HS-5 (cell line): ENCODE measurements at places on chromosomes 5 and 9.

DNA sequence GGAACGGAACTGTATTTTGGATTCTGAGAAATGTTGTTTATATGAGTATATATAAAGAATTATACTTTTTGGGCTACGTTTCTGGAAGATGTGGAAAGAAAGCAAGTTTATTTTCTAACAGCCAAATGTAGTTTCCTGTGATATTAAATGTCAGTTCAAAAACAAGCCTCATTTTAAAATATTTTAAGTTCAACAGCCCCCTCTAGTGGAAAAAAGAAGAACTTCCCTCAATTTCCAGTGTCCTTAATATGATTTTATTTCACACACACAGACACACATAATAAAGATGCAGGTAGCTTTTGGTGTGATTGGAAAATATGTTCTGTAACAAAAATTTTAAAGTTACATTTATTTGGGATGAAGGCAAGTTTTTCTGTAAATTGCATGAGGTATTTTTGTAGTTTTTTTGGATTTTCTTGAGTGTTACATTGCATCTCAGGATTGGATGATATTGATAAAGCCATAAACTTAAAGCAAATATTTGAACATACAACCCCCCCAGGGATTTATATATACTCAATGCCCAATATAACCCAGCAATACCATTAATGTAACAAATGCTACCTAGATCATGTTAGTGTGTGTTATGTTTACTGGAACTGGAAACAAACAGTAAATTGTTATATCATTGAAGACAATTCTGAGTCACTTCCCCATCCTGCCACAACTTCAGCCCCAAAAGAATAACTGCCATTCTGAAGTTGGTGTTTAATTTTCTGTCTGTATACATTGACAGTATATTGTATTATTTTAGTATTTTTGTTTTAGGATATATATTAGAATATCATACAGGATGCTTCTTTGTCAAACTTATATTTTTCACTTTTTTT is 54.0 kb downstream of the CCDC171 start:
- peak; percentile 32 for DNase-seq

- DNase-seq: no peak
Measured at GRCh38 chr9:5999443-6000101, 15.9 kb downstream of the RANBP6 start.

GRCh38 chr5:176848651-176849050 is 38.3 kb downstream of the UNC5A start:
- DNase-seq: no peak

DNA sequence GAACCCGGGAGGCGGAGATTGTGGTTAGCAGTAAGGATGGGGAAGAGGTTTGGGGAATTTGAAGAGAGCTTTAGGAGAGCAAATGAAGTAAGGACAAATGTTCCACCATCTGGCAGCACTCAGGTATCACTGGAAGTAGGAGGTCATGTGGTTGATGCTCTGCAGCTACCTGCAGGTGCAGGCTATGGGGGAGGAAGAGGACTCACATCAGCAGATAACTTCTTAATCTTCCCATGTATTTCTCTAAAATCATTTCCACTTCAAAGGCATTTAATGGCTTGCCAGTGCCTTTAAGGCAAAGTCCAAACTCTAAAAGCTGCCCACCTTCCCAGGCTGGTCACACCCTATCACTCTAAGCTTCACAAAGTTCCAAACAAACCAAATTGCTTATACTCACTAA is 8.1 kb upstream of the HAVCR1 start:
- no peak for DNase-seq

DNA sequence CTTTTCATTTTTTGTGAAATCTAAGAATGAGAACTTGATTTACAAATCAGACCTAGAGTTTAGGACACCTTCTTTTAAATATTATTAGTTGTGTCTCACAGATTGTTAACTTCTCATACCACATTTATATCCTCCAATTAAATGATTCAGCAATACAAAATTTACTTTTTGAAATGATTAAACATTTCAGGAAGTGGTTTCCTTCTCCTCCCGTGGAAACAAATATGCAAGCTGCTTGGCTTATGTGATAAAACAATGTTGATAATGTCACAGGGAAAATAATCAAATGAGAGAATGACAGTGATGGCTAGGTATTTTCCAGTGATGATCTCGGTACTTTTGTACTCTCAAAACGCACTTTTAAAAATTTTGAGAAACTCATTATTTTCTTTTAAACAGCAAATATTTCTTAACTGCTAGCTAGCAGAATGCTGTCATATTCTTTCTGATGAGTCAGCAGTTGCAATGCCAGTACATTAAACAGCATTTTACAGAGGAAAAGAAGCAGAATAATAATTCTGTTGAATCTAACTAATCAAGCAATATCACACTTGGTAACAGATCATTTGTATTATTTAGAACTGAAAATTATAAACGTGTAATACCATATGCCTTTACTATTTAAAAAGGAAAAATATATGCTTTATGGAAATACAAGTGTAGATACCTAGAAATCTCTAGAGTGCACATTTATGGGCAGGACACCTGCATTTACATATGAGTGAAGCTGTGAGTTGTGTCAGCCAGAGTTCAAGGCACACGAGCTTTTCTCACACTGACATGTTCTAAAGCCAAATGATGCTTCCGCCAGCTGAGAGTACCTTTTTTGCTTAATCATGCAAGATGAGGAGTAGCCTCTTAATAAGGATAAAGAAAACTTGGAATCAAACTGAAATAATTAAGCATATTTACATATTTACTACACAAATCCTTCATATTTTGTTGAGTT is 53.6 kb upstream of the CDH18 start:
- peak; percentile 37 for DNase-seq

GRCh38 chr5:149207831-149208230 is 63.8 kb upstream of the AFAP1L1 start:
- no peak for DNase-seq

DNA sequence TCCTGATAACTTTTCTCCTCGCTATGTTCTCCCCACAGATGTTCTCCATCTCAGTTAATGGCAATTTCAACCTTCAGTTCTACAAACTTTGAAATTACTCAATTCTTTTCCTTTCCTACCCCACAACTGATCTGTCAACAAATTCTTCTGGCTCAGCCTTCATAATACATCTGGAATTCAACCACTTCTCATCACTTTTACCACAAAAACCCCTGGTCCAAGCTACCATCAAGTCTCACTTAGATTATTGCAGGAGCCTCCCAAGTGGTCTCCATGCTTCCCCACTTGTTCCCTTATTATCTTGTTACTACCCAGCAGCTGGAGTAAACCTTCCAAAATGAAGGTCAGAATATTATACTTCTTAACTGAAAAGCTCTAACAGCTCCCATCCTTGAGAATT is 110.1 kb downstream of the FBN2 start:
- no peak for DNase-seq

DNA sequence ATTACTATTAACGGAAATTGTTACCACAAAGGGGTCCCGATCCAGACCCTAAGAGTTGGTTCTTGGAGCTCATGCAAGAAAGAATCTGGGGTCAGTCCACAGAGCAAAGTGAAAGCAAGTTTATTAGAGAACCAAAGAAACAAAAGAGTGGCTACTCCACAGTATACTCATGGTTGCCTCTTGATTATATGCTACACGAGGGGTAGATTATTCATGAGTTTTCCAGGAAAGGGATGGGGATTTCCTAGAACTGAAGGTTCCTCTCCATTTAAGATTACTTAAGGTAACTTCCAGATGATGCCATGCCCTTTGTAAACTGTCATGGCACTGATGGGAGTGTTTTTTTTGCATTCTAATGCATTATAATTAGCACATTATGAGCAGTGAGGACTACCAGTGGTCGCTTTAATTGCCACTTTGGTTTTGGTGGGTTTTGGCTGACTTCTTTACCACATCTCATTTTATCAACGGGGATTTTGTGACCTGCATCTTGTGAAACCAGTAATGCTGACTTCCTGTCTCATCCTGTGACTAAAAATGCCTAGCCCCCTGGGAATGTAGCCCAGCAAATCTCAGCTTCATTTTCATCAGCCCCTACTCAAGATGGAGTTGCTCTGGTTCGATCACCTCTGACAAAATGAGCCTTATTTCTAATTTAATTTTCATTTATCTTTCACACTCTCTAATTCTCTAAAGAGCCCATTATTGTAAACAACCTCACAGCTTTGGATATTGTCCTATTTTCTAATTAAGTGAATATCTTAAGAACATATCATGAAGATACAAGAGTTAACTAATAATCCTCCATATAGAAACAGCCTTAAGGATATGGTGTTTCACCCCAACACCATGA is 336.3 kb downstream of the RASEF start:
- no peak for DNase-seq

GRCh38 chr5:9174446-9174845 is 371.4 kb downstream of the SEMA5A start:
- no peak for DNase-seq

DNA sequence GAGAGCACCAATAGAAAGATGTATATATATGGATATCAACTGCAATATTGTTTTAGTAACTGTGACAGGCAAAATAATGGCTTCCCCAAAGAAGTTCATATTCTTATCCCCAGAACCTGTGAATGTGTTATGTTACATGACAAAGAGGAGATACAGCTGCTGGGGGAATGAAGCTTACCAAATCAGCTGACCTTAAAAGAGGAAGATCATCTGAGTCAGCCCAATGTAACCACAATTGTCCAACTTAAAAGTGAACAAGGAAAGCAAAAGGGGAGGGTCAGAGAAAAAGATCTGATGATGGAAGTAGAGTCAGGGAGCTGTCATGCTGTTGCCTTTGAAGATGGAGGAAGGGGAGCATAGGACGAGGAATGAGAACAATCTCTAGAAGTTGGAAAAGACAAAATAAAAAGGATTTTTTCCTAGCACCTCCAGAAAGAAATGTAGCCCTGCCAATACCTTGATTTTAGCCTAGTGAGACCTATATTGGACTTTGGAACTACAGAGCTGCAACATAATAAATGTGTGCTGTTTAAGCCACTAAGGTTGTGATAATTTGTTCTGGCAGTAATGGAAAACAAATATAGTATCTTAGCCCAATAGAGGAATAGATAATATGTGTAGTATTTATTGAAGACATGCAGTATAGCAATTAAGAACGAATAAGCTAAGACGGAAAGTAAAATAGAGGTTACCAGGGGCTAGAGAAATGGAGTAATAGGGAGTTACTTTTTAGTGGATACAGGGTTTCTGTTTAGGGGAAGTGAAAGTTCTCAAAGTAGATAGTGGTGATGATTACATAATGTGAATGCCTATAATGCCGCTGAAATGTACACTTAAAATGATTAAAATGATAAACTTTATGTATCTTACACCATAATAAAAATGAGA is 115.9 kb downstream of the PIK3R1 start:
- DNase-seq: no peak

GRCh38 chr9:131677444-131678180 is 62.3 kb downstream of the RAPGEF1 start:
- DNase-seq: peak; percentile 45

GRCh38 chr5:119105971-119106370 is 35.1 kb downstream of the DMXL1 start:
- DNase-seq: no peak

DNA sequence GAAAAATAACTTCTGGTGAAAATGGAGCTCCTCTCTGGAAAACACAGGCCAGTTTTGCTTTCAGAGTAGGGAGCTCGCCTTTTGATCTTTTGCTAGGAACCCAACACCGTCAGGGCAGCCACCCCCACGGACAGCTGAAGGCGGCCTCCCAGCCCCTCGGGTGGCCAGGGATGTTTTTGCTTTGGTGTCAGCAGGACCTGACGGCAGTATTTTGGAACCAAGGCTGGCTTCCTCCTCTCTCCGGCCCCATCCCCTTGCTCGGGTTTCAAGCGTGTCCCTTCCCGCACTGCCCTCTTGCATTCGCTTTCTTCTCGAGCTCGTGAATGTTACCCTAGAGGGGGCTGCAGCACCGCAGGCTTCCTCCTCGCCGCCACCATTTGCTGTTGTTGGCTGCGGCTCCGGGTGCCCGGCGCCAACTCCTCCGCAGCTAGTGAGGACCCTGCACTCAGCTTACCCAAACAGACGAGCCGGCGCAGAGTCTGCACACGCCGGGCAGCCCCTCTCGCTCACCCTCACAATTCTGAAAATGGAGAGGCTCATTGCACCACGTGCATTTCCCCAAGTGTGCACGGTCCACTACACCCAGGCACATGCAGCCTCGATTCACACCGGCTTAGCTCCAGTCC is 35.5 kb upstream of the ADAMTSL1 start:
- DNase-seq: no peak

GRCh38 chr5:142852416-142853198 is 82.4 kb downstream of the ARHGAP26 start:
- DNase-seq: no peak

DNA sequence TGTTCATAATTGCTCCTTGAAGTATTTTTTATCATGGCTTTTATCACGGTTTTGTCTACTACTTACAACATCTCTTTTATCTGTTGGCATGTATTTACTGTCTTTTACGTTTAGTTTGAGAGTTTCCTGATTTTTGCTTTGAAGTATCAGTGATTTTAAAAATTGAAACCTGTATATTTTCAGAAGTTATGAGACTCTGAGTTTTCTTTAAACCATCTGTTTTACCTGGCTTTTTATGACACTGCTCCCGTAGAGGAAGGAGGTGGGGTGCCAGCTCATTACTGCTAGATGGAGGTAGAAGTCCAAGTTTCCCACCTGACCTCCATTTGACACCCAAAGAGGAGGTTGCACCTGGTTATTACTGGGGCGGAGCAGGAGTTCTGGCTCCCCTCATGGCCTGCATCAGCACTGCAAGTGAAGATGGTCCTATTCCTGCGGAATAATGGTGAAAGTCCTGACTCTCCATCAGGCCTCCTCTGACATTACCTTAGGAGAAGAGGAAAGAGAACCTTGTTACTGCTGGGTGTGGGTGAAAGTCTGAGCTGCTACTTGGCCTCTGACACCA is 10.0 kb upstream of the ZNF131 start:
- no peak for DNase-seq

DNA sequence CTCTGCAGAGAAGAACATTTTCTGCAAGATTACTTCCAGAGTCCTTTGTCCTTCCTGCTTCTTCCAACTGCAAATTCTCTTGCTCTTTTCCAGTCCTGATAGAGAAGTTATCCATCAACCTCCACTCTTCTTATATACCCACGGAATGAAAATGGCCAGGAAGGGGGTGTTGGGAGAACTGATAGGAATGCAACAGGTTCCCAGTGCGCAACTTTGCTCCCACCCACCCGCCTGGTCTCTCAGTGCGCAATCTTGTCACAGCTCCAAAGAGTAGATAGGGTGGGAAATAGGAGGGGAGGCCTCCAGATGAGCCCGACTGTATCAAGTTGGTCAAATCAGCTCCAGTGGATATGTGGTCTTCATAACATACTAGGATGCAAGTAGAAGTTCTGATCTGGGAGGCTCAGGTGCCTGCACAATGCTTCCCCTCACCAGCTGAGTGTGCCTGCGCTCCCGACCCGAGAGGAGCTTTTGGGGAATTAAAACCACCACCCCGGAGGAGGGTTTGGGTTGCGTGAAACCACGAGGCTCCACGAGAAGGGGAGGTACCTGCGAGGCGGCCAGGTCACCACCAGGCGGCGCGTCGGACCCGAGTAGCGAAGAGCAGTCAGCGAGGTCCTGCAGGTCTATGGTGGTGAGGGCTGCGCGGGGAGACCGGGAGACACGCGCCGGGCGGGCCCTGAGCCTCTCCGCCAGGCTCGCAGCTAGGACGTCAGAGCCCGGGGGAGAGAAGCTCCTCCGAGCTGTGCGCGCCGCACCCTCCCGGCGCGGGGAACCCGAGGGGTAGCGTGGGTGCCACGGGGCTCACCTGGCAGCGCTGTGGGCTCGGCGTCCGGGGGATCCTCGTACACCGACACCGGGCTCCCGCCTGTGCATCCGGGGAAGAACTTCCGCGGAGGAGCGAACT is 835 bp downstream of the MCIDAS start:
- DNase-seq: peak; percentile 55

GRCh38 chr5:32096891-32097595 is 77.1 kb downstream of the GOLPH3 start:
- no peak for DNase-seq
